Activated T-helper 17 cell treated with anti-CD3 and anti-CD28 coated beads, Interleukin-2, amount 50 U/mL, for 72 hours (primary cell): ENCODE measurements at places on chromosomes 3 and 15.
A peak's percentile ranks its signal among the peaks of the same experiment; 100 is the strongest.

- no peak for ATAC-seq
These were observed 21.6 kb upstream of the TIGIT start for GRCh38 chr3:114272271-114272670.

GRCh38 chr3:55364421-55364820 lies 122.7 kb downstream of the WNT5A start:
- no peak for ATAC-seq

- ATAC-seq, result no peak
These were observed 156.8 kb downstream of the WNT5A start for GRCh38 chr3:55330355-55330754.

GRCh38 chr3:50248387-50248786 lies 12.4 kb downstream of the GNAI2 start:
- no peak for ATAC-seq

- ATAC-seq, result no peak
These were observed 110.3 kb downstream of the PPP2R3A start for GRCh38 chr3:136075811-136076210.

DNA sequence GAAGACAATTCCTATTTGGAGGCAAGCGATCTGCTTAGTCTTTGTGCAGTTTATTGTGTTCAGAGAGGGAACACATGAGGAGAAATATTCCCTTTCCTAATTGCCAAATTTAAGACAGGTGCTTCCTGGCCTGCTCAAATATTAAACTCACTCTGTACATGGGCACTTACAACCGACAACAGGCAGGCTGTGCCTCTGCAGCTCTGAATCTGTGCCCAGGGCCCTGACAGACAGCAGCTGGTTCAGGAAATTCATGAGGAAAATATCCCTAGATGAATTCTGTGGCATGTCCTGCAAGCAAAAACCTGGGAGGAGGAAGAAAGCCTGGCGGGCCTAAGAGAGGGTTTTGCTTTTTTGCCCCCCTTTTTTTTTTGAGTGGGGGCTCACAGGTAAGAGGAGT lies 169.3 kb upstream of the TRIM42 start:
- no peak for ATAC-seq

GRCh38 chr3:54003136-54003535 lies 111.5 kb upstream of the SELENOK start:
- no peak for ATAC-seq

- no peak for ATAC-seq
These were observed 57.6 kb downstream of the SIDT1 start for GRCh38 chr3:113589971-113590370.

DNA sequence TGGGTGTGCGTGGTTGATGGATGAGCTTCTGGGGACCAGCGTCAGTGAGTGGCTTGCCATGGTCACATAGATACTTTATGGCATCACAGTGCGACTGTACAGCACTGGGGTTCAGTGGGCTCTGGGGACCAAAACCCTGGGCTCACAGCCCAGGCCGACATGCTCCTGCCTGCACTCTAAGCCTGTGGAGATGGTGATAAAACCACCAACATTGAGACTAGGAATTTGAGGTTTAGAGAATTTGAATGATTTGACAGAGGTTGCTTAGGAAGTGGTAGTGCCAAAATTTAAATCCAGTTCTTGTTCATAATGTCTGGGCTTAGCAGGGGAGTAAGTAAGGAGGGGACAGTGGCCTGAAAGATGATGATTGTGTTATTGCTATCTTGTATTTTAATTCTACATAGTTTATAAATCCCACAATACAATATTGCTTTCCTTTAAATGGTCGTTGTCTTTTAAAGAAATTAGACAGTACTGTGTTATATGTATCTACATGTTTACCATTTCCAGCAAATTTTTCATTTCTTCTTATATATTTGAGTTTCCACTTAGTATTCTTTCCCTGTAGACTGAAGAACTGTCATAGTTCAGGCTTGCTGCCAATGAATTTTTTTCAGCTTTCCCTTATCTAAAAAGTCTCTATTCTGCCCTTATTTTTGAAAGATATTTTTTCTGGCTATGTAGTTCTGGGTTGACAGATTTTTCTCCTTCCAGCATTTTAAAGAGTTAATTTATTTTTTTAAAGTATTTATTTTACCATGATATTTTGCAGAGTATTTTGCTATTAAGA lies 235.4 kb upstream of the RGMA start:
- no peak for ATAC-seq

- no peak for ATAC-seq
These were observed 23.2 kb downstream of the NRG4 start for GRCh38 chr15:75989045-75989444.

- ATAC-seq, result peak; percentile 72
These were observed 43.5 kb downstream of the LPP start for GRCh38 chr3:188197388-188197847.

DNA sequence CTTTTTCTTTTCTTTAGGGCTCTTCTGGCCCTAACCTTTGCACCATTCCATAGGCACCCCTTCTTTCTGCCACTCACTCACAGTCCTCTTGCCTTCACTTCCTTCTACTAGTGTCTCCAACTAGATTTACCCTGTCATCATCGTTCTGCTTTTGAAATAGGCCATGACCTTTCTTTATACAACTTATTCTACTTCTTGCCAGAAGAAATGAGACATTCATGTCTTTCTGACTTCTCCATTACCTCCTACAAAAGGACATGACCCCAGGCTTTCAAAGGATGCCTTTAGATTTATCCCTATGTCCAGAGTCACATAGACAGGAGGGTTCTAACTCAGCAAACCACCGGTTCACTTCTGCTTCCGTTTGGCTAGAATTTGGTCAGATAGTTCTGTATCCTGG lies 336.4 kb upstream of the LRRFIP2 start:
- ATAC-seq, result no peak

DNA sequence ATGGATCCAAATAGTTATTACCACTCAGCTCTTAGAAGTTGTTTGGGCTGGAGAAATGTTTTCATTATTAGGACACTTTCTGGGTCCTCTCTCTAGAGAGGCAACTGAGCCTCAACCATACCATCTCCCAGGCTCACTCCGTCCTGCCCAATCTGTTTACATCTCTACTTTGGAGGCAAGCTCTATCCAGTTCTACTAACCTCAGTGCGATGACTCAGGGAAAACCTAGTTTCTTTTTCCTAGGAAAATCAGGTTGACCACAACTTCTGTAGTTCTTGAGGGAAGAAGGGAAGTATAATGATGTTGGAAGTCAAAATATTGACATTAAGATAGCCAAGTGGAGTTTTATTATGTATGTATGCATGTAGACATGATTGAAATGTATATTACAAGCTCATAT lies 40.4 kb downstream of the LPP start:
- no peak for ATAC-seq
